NCI-H1930 (cell line): ENCODE measurements at places on chromosomes 7 and 10.

GRCh38 chr10:31804352-31804810 is 124.2 kb downstream of the ARHGAP12 start:
- no peak for DNase-seq

DNA sequence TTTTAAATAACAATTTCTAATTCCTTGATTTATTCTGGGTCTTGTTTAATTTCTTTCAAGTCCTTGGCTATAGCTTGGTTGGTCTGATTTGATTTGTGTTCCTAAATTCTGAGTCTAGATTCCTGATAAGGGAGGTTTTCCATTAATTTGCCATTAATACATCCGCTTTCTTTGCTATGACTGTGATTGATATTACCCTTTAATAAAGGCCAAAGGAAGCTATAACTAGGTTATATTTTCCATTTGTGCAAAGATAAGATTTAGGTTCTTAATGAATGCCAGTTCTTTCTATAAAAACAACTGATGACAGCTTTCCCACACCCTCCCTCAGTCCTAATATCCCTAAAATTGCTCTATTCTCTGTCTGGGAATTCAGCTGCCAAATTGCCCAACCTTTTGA is 28.2 kb downstream of the NDUFB2 start:
- DNase-seq: no peak

- no peak for DNase-seq
These were observed at the start of gene SLC16A12 for GRCh38 chr10:89535171-89536012. TSS of gene SLC16A12 (minus strand) at chr10:89535594. CDS start at chr10:89462578, 73,016 bp downstream.

- no peak for DNase-seq
These were observed 266.0 kb upstream of the PITRM1 start for GRCh38 chr10:3438606-3439005.

- DNase-seq: no peak
These were observed 39.2 kb upstream of the CARD11 start for GRCh38 chr7:3082831-3083230.

DNA sequence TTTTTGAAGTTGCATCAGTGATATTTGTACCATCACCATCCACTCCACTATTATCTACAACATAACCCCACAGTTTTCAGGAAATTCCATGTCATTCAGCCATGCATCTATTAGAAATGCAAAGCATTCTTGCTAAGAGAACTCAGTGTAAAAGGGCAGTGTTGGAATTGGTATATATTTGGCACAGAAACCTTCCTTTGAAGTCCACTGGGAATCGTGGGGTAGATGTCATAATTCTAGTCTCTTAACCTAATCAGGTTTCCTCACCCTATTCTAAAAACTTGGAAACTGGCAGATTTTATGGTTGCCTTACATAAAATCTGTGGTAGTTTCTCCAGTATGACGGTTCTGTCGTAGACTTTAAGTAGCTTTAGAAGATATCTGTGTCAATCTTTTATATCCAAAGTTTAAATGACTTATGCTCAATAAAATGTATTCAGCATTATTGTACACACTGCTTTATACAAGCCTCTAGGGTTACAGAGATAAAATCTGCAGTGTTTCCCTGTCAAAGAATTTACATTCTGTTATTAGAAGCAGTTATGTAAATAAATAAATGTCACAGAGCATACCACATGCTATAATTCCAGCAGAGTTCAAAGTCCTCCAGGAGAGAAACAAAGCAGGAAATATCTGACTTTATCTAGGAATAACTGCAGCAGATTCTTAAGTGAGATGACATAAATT is 704.4 kb upstream of the CELF2 start:
- no peak for DNase-seq

DNA sequence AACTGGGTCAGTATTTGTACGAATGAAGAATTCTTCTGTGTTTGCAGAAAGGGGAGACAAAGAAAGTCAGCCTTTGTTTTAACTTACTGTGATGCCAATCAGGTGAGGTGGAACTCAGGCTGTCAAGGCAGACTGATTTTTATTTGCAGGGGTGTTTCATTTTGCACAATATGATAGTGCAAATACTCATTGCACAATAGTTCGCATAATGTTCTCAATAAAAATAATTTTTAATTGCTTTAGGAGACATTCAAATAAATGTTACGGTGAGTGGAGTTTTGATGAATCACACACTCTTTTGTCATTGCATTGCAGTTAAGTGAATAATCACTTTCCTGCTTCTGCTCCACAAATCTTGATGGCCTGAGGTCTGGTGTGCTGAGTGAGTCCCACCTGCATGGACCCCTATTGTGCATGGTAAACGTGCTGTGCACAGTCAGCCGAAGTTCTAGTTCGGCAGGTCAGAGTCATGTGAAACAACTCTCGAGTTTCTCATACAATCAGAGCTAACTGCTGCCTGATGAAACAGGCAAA is 141.3 kb upstream of the FZD8 start:
- no peak for DNase-seq

DNA sequence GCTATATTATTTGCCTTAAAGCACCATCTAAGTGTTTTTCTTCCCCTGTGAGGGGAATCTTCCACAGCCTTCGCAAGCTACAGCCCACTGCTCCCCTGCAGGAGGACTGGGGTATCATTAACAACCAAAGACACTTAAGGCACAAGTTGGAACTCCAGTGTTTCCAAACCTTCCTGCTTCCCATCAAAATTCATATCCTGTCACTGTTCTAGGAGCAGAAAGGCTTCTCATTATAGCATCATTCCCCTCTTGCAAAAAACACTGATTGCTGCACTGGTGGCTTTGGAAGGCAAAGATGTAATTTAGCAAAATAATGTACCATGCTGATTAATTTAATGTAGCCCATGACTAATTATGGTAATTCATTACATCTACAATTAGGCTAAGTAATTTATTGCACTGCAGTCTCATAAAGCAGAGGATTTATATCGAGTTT is 207.2 kb downstream of the SKAP2 start:
- DNase-seq: no peak

- peak; percentile 30 for DNase-seq
These were observed 58.7 kb upstream of the PRPS1L1 start for GRCh38 chr7:18086165-18087025.

GRCh38 chr10:71431239-71432100 is 34.8 kb downstream of the CDH23 start:
- DNase-seq: no peak

DNA sequence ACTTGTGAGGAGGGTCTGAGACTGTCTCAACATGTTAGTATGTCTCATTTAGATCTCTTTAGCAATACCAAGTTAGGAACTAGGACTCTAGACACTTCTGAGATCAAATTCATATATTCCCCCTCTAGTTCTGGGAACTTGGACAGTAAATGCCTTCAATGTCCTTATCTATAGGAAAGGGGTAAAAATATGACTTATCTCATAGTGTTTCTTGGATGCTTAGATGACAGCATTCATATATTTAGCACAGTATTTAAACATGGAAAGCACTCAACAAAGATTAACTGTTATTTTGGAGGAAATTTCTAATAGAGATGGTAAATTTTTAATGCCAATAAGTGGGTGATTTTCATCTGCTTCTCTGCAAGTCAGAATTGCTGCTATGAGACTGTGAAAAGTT is 154.6 kb downstream of the CTNNA3 start:
- DNase-seq: no peak

GRCh38 chr10:46092524-46093081 is 46.5 kb upstream of the MSMB start:
- DNase-seq: no peak

DNA sequence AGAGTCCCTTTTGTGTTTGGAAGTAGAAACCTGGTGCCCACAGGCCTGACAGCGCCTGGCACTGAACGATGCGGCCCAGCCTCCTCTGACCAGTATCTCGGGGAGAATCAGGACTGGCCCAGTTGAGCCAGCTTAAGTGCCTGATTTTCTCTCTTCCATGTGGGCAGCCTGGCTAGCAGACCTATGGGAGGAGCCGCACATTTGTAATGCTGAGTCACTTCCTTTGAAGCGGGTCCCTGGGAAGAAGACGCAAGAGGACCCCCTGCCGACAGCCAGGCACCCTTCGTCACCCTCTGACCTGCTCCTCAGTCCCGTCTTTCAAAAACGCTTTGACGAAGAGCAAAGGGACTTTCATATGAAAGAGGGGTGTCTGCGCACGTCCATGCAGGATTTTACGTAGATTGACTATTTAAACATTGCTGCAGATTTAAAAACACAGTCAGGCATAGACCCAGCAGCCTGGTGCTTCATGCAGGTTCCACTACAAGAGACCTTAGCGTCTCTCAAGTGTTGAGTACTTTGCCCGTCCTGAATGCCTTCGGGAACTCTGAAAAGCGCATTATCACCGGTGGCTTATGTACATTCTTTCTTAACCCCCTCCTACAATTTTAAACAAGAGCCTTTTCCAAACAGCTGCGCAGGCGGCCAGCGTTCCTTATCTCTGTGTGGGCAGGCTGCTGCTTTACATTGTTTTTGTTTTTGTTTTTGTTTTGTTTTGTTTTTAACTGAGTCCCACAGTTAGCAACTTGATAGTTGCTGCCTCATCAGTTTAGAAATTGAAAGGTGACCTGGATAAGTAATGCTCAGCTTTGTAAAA is 36.5 kb upstream of the AP5Z1 start:
- no peak for DNase-seq

DNA sequence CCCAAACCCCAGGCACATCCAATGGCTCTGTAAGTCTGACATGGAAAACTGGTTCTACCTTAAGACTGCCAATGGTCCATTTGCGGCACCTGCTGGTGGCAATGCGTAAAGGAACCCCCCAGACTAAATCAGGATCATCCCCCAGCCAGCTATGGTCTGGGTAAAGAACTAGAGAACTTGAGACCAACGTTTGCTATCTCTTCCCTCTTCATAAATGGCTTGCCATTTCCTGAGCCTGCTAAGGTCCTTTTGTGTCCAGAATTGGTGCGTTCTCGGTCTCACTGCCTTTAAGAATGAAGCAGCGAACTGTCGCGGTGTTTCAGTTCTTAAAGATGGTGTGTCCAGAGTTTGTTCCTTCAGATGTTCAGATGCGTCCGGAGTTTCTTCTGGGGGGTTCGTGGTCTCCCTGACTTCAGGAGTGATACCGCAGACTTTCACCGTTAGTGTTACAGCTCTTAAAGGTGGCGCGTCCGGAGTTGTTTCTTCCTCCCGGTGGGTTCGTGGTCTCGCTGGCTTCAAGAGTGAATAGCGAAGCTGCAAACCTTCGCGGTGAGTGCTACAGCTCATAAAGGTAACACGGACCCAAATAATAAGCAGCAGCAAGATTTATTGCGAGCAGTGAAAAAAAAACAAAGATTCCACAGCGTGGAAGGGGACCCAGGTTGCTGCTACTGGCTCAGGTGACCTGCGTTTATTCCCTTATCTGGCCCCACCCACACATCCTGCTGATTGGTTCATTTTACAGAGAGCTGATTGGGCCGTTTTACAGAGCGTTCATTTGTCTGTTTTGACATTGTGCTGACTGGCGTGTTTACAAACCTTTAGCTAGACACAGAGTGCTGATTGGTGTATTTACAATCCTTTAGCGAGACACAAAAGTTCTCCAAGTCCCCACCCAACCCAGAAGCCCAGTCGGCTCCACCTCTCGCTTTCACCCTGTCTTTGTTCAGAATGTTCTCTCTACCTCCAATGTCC is 95.4 kb downstream of the ELMO1 start:
- no peak for DNase-seq

GRCh38 chr10:26706206-26706605 is 8.7 kb downstream of the PDSS1 start:
- no peak for DNase-seq

DNA sequence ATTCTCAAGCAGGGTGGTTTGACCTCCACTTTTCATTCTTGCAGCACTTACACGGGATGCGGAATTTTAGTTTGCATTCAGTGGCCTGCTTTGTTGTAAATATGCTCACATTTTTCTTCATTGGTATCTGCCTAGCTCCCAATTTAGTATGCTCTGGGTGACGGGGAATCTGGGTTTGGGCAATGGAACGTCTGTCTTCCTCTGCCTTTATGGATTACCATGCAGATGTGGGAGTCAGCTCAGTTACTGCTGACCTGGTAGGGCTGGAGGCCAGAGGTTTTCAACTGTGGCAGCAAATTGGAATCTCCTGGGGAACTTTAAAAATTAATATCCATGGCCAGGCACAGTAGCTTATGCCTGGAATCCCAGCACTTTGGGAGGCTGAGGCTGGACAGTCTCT is 161.6 kb downstream of the CAMK1D start:
- DNase-seq: no peak

DNA sequence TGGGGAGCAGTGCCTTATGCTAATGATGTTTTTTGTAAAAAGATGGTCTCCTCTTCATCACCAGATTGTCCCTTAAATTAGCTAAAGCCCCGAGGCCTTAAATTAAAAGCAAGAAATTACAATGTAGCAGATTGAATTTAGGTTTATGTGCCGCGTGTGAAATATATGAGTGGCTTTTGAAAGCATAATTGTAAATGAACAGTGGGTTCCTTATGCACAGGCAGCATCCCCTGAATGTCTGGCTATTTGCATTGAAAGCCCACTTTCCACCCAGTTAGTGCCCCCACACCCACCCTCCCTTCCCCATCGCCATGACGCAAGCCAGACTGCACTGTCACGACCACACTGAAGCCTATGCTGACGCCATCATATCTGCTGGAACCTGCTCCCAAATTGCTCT is 62.4 kb upstream of the SORCS3 start:
- no peak for DNase-seq

- no peak for DNase-seq
These were observed 546.7 kb upstream of the LRRN3 start for GRCh38 chr7:110544194-110544593.

GRCh38 chr10:71128311-71128980 is 83.9 kb upstream of the UNC5B start:
- no peak for DNase-seq

DNA sequence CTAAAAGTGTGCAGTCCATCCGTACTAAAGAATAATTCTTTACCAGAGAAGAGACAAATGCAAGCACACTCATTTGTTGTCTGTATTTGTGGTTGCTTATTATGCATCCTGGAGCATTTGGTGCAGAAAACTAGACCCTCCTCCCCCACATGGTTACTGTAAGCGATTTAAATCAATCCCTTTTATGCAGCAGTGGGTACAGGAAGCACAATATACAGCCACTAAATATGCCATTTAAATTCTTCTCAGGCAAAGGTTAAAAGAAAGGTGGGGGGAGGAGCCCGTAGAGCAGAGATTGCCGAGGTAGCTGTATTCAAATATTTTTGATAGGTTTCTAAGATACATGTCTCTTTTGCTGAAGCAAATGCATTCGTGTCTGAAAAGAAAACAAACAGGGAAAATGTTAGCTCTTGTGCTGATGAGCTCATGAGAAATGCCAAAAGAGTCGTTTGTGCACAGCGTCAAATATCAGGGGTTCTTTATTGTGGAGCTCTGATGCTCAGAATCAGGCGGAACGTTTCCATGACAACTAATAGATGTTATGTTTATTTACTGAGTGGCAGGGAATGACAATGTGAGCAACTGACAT is 131.3 kb upstream of the NPVF start:
- peak; percentile 90 for DNase-seq

DNA sequence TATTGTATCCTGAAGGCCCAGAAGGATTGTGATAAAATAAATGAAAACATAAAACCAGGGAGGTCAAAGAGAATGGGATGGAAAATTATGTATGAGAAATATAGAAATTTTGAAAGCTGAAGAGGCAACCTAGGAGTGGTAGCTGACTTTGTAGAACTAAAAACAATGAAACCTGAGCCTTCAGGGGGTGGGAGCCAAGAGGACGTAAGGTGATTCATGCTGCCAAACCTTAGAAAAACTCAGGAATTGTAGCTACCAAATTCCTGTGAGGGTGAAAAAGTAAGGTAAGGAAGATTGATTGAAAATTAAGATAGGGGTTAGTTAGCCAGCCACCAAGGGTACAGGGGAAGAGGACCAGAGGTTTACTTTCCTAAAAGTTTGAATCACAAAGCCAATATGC is 213.2 kb downstream of the KCND2 start:
- DNase-seq: no peak
